ENCODE measurements at places on chromosomes 6 and 20.

GRCh38 chr6:155504848-155505607, 49.4 kb upstream of the NOX3 start:
- no peak for DNase-seq

GRCh38 chr6:31450751-31451150, 47.2 kb upstream of the MICB start:
- DNase-seq, result no peak

GRCh38 chr20:29750268-29750899, 1507.1 kb upstream of the DEFB115 start:
- DNase-seq, result no peak

DNA sequence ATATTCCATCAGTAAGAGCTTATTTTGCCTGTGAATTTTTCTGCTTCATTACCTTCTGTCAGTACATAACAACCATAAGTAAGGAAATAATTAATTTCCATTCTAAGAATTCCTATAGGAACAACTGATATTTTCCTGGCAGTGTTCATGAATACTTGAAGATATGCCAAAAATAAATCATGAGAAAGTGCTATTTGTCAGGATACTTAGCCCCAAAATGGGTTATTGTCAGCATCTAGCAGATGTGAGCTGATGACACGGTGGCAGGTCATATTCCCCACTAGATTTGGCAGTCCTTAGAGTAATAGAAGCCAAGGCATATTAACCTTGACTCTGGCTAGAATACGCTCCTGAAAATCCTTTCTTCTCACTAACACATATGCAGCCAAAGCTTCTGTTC, 43.2 kb upstream of the CRISP1 start:
- DNase-seq, result no peak

DNA sequence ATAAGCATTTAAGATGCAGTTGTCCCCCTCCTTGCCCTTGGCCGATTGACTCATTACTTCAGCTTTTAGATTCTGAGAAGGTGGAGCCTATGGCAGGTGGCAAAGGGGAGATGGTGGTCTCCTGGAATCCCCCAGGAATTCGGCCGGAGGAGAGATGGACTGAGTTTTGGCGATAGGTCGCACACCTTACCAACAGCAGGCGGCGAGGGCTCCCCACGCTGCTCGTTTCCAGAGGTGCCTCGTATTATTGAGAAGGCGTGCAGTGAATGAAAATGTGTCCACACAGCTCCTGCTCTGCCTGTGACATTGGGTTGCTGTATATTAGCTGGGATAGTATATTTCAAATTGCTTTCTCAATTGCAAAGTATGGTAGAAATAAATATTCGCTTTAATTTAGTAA, 224.5 kb downstream of the ARID1B start:
- DNase-seq, result no peak

- DNase-seq, result peak; percentile 69
Observed at GRCh38 chr6:157092736-157093135, 230.6 kb downstream of the TMEM242 start.

DNA sequence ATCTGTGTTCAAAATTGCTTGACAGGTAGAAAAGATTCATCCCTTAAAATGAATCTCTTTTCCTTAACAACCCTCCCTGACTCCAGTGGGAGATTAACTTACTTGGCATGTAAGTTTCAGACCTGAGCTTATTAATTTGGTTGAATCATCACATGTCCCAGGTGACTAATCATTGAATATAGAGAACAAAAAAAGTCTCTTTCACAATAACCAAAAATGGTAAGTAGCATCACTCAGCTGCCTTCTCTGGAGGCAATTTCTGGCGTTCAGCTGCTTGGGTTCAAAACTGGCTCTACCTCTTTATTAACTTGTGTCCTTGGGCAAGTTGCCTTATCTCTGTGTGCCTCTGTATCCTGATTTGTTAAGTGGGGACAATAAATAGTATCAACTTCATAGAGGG, 2.9 kb downstream of the C6orf141 start:
- peak; percentile 31 for DNase-seq

DNA sequence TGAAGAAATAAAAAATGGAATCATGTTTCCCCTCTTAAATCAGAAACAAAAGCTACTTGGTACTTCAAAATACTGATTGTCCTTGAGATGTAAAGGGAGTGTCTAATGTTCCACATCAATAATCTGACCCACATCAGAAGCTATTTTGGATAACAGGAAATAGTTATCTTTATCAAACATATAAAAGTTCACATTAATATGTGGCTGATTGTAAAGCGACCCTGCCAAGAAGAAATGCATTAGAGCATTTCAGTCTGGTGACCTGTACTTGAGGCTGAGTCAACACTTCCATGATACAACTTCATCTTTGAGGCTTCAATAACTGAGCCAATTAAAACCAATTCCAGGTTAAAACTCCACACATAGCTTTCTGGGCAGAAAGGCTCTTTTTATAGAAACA, 31.8 kb downstream of the SYNE1 start:
- no peak for DNase-seq
